ENCODE measurements at places on chromosomes 3 and 15.
A peak's percentile ranks its signal among the peaks of the same experiment; 100 is the strongest.

DNA sequence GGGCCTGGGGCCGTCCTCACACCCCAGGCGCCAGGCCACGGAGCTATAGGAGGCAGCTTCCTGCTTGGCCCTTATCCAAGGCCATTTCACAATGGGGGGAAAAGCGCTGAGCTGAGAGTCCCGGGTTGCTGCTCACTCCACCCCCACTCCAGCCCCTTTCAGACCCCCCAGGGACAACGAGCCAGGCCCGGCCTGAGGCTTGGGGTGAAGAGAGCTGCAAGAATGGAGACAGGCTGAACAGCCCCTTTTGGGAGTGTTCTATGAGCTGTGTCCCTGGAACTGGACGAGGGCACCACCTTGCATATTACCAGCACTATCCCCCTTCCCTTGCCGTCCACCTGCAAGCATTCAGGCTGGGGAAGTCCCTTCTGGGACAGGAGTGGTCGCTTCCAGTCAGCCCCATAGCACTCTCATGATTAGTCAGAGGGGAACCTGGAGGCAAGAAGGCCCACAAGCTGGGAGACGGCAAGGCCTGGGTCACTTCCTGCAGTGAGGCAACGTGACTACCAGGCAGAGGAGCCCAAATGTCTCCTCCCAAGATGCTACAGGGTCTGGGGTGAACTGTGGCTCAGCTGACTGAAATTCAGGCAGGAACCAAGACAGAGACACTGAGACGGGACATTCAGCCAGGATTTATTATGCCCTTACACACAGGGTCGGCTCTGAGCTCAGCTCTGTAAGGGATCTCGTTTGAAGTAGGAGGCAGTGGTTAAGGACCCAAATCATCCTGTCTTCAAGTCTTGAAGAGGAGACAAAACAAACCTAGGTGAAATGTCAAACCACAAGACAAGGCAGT is 8.6 kb upstream of the SRP14 start:
- DNase-seq, result peak; percentile 37

DNA sequence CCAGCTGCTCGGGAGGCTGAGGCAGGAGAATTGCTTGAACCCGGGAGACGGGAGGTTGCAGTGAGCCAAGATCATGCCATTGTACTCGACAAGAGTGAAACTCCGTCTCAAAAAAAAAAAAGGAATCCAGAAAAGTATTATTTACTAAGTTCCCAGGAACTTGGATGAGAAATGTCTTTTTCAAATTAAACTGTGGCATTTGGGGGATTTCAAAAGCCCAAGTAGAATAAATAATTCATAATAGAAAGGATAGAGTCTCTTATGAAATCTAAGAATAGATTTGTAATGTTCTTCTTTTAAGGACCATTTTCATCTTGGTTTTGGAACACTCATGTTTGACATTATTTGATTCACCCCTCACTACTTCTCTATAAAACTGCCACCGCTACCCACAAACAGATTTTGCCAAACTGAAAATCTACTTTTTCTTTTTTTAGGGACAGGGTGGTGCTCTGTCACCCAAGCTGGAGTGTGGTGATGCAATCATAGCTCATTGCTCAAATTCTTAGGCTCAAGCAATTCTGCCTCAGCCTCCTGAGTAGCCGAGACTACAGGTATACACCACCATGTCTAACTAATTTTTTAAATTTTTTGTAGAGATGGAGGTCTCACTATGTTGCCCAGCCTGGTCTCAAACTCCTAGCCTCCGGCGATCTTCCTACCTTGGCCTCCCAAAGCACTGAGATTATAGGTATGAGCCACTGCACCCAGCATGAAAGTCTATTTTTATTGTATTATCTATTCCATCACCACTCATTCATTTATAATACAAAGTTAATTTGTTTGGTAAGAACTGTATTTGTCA is 99.3 kb downstream of the SENP2 start:
- no peak for DNase-seq

- DNase-seq, result no peak
These were observed 39.7 kb upstream of the C15orf39 start for GRCh38 chr15:75161917-75162414.

GRCh38 chr15:50418041-50418583 is 6.1 kb upstream of the USP8 start:
- no peak for DNase-seq
